ENCODE measurements at places on chromosomes 5 and 9. TPM values are rescaled to one million over a fixed set of nuclear protein-coding genes. Genes with fewer than 3 reads are reported as not detected.

DNA sequence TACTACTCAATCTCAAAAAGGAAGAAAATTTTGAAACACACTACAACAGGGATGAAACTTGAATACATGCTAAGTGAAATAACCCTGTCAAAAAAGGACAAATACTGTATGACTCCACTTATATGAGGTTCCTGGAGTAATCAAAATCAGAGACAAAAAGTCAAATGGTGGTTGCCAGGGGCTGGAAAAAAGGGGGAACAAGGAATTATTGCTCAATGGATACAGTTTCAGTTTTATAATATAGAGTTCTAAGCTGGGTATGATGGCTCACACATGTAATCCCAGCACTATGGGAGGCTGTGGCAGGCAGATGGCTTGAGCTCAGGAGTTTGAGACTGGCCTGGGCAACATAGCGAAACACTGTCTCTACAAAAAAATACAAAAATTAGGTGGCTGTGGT lies 29.0 kb downstream of the ETF1 start:
- no peak for DNase-seq

DNA sequence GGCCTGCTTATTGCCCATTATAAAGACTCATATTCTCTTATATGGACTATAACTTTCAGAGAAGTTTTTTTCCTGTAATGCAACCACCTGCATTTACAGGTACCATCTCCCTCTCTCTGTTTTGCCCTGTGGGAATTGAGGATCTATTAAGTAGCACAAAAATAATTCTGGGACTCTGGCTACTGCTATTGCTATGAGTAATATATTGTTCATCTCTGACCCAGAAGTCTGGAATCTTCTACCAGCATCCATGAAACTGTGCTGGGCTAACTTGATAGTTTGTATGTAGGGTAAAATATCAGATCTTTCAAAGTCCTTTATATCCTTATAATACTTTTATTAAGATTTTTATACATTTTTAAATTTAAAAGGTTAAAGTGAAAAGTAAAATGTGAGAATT lies 607.2 kb downstream of the EFNA5 start:
- no peak for DNase-seq

DNA sequence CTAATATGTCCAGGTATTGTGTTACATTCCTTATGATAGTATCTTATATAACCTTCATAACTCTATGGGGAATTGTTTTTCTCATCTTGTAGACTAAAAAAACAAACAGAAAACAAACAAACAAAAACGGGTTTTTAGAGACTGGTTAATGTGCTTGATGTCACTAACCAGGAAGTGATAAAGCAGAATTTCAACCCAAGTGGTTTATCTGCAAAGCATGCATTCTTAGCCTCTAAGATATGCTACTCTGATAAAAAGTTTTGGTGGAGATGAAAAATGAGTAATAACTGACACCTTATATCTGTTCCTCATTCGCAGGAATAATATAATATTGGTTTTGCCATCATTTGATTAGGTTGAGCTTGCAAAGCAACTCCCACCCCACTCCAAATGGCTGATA lies 53.4 kb downstream of the PUM3 start:
- no peak for DNase-seq

DNA sequence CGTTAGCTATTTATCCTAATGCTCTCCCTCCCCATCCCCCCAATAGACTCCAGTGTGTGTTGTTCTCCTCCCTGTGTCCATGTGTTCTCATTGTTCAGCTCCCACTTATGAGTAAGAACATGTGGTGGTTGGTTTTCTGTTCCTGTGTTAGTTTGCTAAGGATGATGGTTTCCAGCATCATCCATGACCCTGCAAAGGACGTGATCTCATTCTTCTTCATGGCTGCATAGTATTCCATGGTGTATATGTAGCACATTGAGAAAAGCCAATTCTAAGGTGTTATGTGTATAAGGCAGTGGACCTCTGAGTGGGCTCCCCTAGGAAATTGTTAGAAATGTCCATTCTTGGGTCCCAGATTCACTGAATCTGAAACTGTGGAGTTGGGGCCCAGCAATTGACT lies 103.1 kb upstream of the MYO10 start:
- DNase-seq, result no peak

DNA sequence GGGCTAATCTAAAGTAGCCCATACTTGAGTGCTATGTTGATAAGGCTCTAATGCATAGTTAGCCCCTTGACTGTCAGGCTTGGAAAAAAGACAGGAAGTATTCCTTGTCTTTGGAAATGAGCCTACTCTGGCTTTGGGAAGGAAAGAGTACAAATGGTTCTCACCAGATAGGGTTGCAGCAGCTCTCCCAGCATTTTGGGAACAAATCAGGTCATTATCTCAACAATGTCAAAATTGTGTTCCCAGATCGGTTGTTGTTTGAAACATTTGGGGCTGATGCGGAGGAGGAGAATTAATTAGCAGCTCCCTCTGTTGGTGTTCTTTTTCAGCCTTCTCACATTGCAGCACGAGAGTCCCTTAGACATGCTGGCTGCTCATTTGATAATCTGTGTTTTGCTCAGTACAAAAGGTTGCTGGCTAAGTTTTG lies 294.7 kb upstream of the DMRT1 start:
- DNase-seq, result peak; percentile 76

GRCh38 chr5:172412724-172413286 lies 41.5 kb downstream of the SH3PXD2B start:
- DNase-seq, result no peak

DNA sequence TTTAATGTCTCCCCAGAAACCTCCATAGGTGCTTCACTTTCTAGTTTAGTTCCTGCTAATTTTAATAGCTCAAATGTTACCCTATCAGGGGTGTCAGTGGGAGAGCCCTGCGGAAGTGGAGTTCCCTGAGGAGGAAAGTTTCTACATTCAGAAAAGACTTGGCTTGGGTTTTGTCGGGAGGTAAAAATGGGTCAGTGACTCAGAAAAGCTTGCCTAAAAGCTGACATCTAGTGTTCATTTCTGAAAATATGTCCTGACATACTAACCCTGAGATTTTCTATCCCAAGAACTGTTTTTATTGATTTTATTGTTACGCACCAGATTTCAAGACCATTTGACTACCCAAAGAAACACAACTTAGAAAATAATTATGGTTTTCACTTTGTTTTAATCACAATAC lies 40.9 kb upstream of the GLDC start:
- DNase-seq, result no peak

DNA sequence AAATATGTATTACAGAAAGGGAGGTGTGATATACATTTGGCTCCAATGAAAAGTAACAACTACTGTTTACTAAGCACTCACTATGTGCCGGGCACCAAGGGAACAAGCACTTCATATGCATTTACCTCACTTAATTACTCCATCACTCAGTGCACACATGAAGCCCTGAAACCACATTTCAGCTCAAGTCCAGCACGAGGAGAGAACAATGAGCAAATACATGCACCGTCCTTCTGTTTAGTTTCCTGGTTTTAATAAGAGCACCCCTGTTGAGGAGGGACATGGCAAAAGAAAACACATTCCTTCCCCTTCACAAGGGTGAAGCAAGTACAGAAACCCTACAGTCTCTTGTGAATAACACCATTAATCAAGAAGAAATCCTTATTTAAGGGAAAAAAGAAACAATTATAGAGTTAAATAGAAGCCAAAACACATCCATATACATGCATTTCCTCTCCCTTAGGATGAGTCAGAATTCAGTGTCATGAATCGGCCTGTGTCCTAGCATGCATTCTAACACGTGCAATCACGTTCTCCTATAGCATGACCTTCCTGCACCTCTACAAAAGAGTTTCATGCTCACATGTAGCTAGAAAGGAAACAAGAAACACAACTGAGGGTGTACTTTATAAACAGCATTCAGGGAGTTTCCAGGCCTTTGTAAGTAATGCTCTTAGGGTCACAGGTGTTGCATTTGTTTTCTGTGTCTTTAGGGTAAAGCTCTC lies 411.6 kb downstream of the BNC2 start:
- no peak for DNase-seq

- no peak for DNase-seq
Measured at GRCh38 chr9:90846770-90847419, 45.3 kb downstream of the SYK start.

GRCh38 chr9:131755541-131756198 lies 15.8 kb upstream of the RAPGEF1 start:
- DNase-seq, result peak; percentile 84

DNA sequence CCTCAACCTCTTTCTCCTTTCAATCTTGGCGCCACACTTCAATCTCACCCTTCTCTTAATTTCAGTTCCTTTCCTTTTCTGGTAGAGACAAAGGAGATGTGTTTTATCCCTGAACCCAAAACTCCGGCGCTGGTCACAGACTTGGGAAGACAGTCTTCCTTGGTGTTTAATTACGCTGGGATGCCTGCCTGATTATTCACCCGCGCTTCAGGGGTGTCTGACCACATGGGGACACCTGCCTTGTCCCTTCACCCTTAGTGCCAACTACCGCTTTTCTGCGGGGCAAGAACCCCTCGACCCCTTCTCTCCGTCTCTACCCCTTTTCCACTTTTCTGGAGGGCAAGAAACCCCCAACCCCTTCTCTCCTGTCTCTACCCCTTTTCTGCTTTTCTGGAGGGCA lies 261.1 kb downstream of the SMARCA2 start:
- DNase-seq, result no peak

DNA sequence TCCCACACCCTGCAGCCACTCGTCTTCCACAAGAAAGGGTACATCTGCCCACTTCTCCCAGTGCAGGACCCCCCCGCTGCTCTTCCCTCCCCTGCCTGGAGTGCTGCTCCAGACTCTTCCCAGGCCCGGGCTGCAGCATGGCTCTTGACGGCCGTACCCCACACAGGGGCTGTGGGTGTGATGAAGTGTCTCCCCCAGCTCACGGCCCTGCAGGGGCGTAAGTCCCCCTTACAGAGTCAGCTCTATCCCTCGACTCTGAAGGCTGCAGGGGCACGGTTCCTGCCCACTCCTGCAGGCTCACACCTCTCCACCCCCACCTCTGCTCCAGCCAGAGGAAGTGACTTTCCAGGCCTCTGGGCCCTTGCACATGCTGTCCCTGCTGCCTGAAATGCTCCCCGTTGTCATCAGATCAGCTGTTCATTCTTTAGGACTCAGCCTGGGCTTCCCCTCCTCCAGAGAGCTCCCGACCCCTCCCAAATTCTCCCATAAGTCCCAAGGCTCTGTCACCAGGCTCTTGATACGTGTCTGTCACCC lies 180.6 kb upstream of the IER5L start:
- DNase-seq, result no peak

DNA sequence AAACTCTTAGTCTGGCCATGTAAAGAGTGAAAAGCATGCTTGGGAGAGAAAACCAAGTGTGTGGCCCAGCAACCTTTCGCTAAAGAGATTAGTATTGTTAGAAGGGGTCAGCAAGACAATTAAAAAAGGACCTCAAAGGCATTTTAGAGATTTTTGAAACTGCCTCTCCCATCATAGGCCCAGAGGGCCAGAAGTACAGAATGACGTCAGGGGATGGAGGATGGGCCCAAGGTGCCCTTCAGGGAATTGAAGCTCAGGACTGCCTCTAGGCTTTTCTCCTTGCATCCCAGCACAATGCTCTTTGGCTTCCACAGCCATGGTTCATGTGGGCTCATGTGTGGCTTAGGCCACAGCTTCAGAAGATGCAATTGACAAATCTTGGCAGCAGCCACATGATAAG lies 287.0 kb upstream of the COX7C start:
- DNase-seq, result no peak

DNA sequence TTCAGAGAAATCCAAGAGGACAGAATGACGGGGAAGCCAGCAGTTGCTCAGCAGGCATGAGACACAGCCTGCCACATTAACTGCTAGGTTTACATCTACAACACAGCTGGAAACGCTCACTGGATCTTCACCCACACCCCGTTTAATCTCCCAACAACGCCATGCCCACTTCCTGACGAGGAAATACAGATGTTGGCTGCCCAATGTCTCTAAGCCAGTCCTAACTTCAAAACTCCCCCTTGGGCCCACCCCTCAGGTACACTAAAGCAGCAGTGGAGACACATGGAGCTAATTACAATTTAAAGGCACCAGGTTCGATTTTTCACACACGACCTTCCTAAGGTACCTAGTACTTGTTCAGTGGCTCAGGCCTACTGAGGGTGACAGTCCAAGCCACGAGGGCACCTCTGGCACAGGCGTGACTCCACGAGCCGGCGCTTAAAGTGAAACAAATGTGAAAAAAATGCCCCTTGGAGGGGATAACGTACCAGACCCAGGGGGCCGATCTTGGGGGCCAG lies 904 bp downstream of the RPL12 start:
- peak; percentile 11 for DNase-seq

- DNase-seq, result no peak
Measured at GRCh38 chr9:3151672-3152576, 308.0 kb upstream of the PUM3 start.

DNA sequence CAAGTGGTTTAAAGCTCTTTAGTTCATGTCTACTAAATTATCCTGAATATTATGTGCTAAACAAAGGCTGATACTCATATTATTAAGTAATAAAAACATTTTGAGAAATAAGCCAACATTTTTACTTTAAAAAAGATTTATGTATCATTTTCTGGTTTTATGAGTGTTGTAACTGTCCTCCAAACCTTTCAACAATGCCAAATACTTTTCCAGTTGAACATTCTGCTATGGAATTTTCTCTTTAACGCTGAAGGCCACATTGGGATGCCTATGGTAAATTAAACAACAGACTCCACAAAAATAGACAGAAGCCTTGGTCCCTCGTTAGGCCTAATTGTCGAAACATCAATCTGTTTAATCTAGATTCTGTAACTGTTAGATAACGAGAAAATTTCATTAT lies 131.3 kb downstream of the GLIS3 start:
- DNase-seq, result no peak

DNA sequence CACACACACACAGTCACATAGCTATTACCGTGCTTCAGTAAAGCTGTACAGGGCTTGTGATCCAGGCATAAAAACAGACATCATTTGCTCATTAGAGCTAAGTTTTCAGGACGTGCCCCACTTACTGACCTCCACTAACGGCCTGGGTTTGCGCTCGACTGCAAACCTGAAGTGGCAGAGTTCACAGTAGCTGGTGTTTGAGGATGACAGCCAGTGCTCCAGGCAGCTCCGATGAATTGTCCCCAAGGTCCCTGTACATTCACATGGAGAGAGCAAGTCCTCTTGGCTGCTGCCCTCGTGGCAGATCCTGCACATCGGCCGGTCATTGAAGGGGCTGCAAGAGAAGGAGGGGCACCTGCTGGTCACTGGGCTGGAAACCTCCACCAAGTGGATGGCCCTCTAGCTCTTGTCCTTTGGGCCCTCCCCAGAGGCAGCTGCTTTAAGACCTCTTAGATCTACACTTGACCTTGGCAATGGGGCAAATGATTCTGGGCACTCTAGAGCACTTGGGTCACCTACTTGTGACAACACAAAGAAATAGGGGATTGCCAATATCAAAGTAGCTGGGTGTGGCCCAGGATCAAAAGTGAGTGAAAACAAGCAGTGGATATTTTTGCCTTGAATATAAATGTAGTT lies 115.4 kb downstream of the MARCHF3 start:
- DNase-seq, result no peak

Gene OR1J2
- polyA plus RNA-seq, result not detected

Gene PLCXD3
- polyA plus RNA-seq, result 0.26 TPM

Gene CCL27
- 0.95 TPM for polyA plus RNA-seq

Gene LRRC19
- 14.0 TPM for polyA plus RNA-seq

Gene SPATA6L
- 6.7 TPM for polyA plus RNA-seq

Gene GPSM1
- polyA plus RNA-seq, result 41.2 TPM

Gene MATR3
- polyA plus RNA-seq, result 576 TPM

Gene JAKMIP2
- 4.9 TPM for polyA plus RNA-seq

Data from renal pelvis (tissue), 12 donors.